H1 (cell line): ENCODE measurements at places on chromosomes 3 and 15.

GRCh38 chr3:63150880-63151279 is 127.2 kb upstream of the SYNPR start:
- no peak for DNase-seq

DNA sequence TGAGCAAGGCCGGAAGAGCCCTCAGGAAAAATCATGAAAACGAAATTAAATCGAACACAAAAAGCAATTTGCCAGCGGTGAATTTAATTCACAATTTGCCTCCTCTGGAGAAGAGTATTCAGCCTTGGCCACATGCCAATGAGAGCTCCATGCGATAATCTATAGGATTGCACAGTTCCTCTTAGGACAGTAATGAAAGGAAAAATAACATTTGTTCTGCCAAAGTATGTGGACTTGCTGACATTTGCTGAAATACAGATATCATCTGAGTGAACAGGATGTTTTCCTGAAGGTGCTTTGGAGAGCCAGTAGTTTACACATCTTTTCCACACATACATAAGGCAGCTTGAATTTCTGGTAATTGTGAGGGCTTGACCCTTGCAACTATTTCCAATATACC is 188.6 kb upstream of the PDZRN3 start:
- DNase-seq = no peak

DNA sequence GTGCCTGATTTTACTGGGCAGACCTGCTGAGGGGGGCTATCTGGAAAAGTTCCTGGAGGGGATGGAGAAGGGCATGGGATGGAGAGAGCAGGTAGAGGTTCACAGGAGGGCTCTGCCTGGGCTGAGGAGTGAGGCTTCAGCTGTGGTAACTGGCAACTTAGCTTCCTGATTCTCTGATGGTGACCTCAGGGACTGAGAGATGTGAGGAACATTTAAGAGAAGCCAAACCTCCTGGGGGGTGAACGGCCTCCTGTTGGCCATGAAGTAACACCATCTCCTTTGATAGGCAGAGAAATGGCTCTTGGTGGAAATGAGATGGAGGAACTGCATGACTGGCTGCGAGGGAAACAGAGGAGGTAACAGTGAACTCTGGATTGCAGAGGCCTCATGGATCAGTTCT is 97.3 kb upstream of the ROPN1 start:
- DNase-seq = no peak

DNA sequence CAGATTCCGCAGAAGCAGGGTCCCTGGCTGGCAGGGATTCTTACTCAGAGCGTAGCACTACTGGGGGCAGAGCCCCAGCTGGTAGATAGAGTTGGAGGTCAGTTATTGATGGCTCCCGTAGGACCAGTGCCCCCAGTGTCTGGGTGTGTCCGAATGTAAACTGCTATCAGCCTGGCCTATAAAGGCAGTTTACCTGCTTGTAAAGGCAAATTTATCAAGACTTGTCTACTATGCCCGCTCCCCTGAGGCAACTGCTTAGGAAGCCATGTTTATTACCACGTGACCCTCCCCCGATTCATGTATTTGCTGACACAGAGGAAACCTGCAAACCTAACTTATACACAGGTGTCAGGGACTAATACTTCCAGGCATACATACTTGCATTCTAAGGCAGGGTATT is 607 bp upstream of the PPP1R14D start:
- DNase-seq = no peak

DNA sequence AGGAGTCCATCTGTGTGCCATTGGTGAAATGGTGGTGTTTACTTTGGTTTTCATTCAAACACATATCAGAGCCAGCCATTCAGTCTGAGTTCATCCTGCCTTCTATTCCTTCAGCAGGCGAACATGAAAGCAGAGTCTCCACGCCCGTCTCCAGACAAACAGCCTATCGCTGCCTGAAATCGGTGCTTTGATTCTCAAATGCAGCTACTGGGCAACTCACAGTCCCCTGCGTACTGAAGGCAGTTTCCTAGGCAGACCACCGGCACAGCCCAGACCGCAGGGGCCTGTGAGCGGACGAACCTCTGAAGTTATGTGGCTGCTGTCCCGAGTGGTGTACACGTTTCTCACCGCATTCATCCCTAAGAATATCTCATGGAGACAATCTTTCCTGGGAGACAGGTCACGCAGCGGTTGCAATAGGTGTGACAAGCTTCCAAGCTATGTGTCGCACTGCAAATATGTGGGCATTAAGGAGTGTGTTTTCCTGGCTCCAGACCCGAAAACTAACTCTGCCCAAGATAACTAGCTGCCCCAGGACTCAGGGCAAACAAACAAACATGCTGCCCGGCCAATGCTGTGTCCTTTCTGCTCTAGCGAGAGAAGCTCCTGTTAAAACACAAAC is 16.9 kb upstream of the RYR3 start:
- DNase-seq = no peak
